ENCODE measurements at places on chromosomes 4 and X. TPM values are rescaled to one million over a fixed set of nuclear protein-coding genes. Genes with fewer than 3 reads are reported as not detected.
A peak's percentile ranks its signal among the peaks of the same experiment; 100 is the strongest.

PFKFB1 gene
- total RNA-seq, result 0.53 TPM

EVC gene
- 2.3 TPM for total RNA-seq

BMP3 gene
- not detected for total RNA-seq

CFAP97 gene
- 50.1 TPM for total RNA-seq

IL15 gene
- total RNA-seq, result 1.0 TPM

MAGEA4 gene
- not detected for total RNA-seq

HTR2C gene
- total RNA-seq, result not detected

GYPA gene
- total RNA-seq, result not detected

- peak; percentile 57 for DNase-seq
- no peaks in the 10 kb centered on the region for H3K4me1 ChIP-seq
- no peaks in the 10 kb centered on the region for H3K27me3 ChIP-seq
- peaks cover 5% of the 10 kb centered on the region for H3K36me3 ChIP-seq
Observed at GRCh38 chr4:78864405-78865024, 74.7 kb downstream of the PAQR3 start.

GRCh38 chrX:49186125-49187027, at the start of gene PRICKLE3:
Gene PRICKLE3, minus strand, starts transcription at chrX:49186373. Its CDS starts 76 bp downstream, at chrX:49186297.
- no peaks in the 10 kb centered on the region for H3K36me3 ChIP-seq
- H3K4me3 ChIP-seq, result peak within 1 kb of the TSS; percentile 60
- peak; percentile 63 for DNase-seq
- peak within 1 kb of the TSS; percentile 61 for H3K27ac ChIP-seq
- H3K27me3 ChIP-seq, result no peaks in the 10 kb centered on the region

DNA sequence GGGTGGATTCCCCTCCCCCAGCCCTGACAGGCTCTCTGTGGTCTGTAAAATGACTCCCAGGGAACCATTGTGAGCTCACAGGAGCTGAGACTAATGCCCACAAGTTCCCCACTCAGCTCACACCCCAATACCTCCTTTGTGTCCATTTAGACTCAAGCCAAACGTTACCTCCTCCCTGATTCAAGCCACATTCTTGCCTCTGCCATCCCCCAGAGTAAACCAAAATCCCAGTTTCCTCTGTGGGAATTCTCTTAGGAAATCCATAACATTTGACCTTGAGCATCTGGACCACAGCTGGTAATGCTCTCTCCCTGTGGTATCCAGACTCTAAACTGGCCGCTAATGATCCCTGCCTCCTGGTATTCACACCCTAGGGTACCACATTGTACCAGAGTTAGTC, 26.3 kb upstream of the KDM5C start:
- H3K27me3 ChIP-seq, result no peaks in the 10 kb centered on the region
- no peak overlapping the region for H3K27ac ChIP-seq
- no peak overlapping the region for H3K4me3 ChIP-seq
- no peak for DNase-seq
- H3K4me1 ChIP-seq, result no peaks in the 10 kb centered on the region

- H3K27ac ChIP-seq, result no peak overlapping the region
- no peaks in the 10 kb centered on the region for H3K4me1 ChIP-seq
- H3K27me3 ChIP-seq, result no peaks in the 10 kb centered on the region
- no peaks in the 10 kb centered on the region for H3K36me3 ChIP-seq
Observed at GRCh38 chrX:83022020-83022419, 486.1 kb upstream of the POU3F4 start.

DNA sequence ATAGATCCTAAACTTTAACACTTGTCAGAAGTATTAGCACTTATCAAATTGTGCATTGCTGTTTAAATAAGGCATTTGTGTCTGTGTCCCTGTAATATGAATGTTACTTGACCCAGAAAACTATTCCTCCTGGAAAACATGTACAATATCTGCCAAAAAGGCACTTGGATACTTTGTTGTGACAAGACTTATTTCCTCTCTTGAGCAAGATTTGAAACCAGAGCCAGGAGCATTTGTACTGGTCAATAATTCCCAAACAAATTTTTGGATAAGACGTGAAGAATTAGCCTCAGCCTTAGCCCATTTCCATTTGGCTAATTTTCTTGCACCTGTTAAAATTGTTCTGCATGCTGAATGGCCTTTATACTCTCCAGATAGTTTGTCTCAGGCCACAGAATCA, 176.3 kb upstream of the GK2 start:
- no peaks in the 10 kb centered on the region for H3K27me3 ChIP-seq
- H3K36me3 ChIP-seq, result no peaks in the 10 kb centered on the region
- no peak for DNase-seq
- H3K27ac ChIP-seq, result no peak overlapping the region

DNA sequence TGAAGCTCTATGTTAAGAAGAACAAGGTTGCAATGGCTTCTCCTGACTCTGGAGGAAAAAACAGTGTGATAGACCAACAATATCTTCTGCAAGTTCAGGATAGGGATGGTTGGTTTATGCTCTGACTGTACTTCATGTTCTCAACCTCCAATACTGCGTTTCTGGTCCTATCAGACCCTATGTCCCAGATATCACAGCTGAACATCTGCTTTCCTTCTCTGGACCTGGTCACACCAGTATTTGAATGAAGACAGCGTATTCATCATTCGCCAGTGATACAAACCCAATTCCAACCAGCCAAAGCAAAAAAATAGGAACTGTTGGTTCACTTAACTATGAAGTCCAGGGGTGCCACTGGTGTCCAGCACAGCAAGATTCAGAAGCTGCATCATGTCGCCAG, 124.5 kb upstream of the KLF3 start:
- DNase-seq, result no peak
- no peaks in the 10 kb centered on the region for H3K27me3 ChIP-seq
- H3K27ac ChIP-seq, result no peak overlapping the region
- no peak overlapping the region for H3K4me3 ChIP-seq
- no peaks in the 10 kb centered on the region for H3K36me3 ChIP-seq

- H3K27me3 ChIP-seq, result no peaks in the 10 kb centered on the region
- no peaks in the 10 kb centered on the region for H3K36me3 ChIP-seq
- no peak for DNase-seq
- H3K27ac ChIP-seq, result no peak overlapping the region
- no peaks in the 10 kb centered on the region for H3K4me1 ChIP-seq
- no peak overlapping the region for H3K4me3 ChIP-seq
Observed at GRCh38 chr4:151143162-151143561, 43.7 kb downstream of the RPS3A start.

DNA sequence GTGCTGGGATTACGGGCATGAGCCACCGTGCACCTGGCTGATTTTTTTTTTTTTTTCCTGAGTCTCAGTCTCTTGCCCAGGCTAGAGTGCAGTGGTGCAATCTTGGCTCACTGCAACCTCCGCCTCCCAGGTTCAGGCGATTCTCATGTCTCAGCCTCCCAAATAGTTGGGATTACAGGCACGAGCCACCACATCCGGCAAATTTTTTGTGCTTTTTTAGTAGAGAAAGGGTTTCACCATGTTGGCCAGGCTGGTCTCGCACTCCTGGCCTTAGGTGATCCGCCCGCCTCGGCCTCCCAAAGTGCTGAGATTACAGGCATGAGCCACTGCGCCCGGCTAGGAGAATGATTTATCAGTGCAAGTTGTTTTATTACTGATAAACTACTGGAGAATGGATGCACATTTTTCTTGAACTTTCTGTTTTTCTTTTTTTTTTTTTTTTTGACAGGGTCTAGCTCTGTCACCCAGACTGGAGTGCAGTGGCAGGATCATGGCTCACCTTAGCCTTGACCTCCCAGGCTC, 39.7 kb upstream of the DHRSX start:
- H3K4me1 ChIP-seq, result no peaks in the 10 kb centered on the region
- no peak overlapping the region for H3K27ac ChIP-seq
- no peaks in the 10 kb centered on the region for H3K27me3 ChIP-seq
- no peak for DNase-seq
- H3K4me3 ChIP-seq, result no peak overlapping the region
- H3K36me3 ChIP-seq, result no peaks in the 10 kb centered on the region

DNA sequence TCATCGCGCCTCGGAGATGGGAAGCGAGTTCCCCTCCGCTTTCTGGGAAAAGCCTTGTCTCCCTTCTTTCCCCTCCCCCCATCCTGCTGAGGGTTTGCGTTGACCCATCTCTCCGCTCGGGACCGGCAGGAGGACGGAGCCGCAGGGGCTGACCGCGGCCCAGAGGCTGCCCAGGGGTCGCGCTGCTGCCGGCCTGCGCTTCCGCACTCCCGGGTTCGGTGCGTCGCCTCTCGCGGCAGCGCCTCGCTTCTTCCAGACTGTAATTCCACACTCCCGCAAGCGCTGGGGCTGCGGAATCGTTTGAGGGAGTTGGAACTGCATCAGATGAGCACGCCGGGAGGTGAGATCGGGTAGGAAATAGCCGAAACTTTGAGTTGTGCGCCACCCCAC, 88.3 kb downstream of the BCOR start:
- no peak overlapping the region for H3K4me3 ChIP-seq
- H3K27ac ChIP-seq, result no peak overlapping the region
- no peak for DNase-seq
- H3K36me3 ChIP-seq, result no peaks in the 10 kb centered on the region
- H3K27me3 ChIP-seq, result no peaks in the 10 kb centered on the region

DNA sequence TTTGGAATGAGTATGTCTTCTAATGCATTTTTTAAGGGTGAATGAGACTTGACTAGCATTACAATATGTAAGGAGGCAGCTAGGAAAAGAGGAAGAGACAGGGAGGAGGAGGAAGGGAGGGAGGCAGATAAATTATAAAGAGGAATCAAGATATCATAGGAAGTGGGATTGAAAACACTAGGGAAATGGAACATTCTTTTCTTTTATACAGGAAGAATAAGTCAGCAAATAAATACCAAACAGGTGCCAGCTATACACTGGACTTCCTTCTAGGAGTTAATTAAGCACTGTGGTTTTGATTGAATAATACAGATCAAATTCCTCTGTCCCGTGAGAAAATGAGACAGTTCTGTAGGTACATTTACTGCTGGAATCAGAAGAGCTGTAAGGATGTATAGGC, 78.6 kb downstream of the PACRGL start:
- H3K4me1 ChIP-seq, result no peaks in the 10 kb centered on the region
- no peak for DNase-seq
- no peak overlapping the region for H3K27ac ChIP-seq
- no peaks in the 10 kb centered on the region for H3K27me3 ChIP-seq
- no peak overlapping the region for H3K4me3 ChIP-seq

DNA sequence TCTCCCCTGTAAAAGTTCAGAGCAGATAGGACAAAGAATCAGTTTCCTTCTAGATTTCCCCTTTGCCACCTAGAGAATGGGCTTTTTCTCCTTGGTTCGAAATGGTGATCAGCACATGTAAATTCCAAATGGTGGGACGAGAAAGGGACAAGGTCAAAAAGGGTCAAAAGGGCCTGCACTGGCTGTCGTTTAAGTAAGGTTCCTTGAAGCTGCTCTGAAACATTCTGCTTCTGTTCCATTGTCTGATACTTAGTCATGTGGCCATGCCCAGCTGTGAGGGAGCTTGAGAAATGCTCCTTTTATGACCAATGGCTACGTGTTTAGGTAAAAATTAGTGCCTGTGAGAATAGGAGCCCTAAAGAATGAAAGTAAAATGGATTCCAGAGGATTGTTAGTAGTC, 165.9 kb upstream of the CENPE start:
- H3K4me1 ChIP-seq, result no peaks in the 10 kb centered on the region
- H3K27ac ChIP-seq, result no peak overlapping the region
- no peak overlapping the region for H3K4me3 ChIP-seq
- no peaks in the 10 kb centered on the region for H3K27me3 ChIP-seq
- H3K36me3 ChIP-seq, result no peaks in the 10 kb centered on the region

DNA sequence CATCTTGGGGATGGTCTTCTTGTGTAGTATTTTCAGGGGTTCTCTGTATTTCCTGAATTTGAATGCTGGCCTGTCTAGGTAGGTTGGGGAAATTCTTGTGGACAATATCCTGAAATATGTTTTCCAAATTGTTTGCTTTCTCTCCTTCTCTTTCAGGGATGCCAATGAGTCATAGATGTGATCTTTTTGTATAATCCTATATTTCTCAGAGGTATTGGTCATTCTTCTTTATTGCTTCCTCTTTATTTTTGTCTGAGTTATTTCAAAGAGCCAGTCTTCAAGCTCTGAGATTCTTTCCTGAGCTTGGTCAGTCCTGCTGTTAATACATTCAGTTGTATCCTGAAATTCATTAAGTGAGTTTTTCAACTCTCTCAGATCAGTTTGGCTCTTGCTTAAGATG, 73.1 kb downstream of the MAMLD1 start:
- no peak overlapping the region for H3K27ac ChIP-seq
- H3K27me3 ChIP-seq, result no peaks in the 10 kb centered on the region
- no peak overlapping the region for H3K4me3 ChIP-seq

- no peaks in the 10 kb centered on the region for H3K4me1 ChIP-seq
- no peaks in the 10 kb centered on the region for H3K27me3 ChIP-seq
- no peak overlapping the region for H3K27ac ChIP-seq
- no peak overlapping the region for H3K4me3 ChIP-seq
- no peak for DNase-seq
Observed at GRCh38 chrX:50726296-50726695, 87.7 kb downstream of the SHROOM4 start.

DNA sequence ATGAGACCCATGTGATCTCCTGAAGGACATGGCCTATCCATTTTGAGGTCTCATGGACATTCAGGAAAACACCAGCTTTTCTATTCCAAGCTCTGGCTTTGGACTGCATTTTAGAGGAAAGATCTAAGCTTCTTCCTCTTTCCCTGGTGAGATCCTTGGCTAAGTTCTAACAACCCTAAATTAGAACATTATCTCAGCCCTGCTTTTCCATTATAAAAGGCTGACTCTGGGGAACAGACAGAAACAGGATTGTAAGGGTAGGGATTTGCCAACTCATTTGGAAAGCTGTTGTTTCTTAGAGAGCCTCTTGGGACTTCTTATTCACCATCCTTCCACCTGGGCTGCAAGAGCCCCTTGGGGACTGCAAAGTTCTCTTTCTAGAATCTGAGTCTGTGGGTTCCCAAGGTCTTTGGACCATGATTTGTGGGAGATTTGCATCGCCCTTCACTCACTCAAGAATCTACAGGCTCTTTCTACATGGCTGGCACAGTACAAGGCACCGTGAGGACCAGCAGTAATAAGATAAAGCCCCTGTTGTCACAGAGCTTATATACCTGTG, 146.9 kb downstream of the FNIP2 start:
- H3K4me1 ChIP-seq, result no peaks in the 10 kb centered on the region
- no peak overlapping the region for H3K4me3 ChIP-seq
- no peaks in the 10 kb centered on the region for H3K36me3 ChIP-seq

DNA sequence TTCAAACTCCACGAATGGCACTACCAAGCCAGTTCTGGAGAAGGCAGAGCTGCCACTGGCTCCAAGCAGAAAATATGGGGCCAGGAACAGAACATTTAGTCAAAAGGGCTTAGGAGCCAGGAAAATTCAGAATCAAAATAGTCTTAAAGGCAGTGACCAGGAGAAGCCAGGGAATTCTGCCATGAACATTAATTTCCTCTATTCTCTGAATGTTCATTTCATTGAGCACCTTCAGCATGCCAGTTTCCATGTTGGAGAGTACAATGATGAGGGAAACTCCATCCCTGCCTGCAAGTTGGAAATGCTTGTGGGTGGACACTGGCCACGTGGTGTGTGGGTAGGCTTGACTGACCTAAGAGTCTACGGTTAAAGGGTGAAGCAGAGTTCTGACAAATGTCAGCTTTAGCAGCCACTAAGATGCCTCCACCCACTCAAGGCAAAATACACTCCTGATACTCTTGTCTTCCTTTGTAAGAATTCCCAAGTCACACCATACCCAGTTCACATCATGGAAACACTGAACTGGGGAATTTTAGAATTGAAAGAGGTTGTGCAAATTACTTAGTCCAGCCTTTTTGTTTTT, 190.1 kb upstream of the C1QTNF7 start:
- peaks cover 17% of the 10 kb centered on the region for H3K4me1 ChIP-seq
- no peak overlapping the region for H3K27ac ChIP-seq
- no peaks in the 10 kb centered on the region for H3K27me3 ChIP-seq
- no peak overlapping the region for H3K4me3 ChIP-seq
